ENCODE measurements at places on chromosomes 1 and 21.

DNA sequence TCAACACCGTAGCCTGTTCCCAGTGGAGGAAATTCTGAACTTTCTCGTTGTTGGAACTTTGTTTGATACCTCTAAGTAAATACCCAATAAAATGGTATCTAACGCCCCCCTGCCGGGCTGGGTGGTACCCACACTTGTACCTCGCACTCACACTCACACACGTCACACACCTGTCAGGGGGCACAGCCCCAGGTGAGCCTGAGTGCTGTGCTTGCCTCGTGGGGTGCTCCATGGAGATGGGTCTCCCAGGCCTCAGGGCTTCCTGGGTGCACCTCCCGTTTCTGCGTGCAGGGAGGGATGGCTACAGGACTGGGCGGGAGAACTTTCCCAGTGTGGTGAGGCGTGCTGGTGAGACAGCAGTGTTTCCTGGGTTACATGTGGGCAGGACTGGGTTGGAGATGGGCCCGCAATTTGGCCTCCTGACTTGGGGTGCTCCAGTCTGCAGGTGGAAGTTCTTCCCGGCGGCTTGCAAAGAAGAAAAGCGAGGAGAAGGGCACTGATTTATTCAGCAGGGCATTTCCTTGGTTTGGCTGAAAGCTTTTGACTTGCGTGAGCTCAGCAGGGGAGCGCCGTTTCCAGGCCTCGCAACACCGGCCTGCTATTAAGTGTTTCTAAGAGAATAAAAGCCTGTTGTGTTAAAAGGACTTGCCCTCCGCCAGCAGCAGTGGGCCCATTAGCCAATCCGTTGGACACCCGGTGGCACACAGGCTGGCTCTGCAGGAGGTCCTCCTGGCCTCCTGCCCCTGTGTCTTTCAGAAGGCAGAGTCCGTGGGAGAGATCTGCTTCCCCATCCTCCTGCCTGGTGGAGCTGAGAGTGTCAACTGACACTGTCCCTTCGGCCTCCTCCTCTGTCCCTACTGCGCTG lies 79.7 kb downstream of the KIF26B start:
- DNase-seq, result no peak

DNA sequence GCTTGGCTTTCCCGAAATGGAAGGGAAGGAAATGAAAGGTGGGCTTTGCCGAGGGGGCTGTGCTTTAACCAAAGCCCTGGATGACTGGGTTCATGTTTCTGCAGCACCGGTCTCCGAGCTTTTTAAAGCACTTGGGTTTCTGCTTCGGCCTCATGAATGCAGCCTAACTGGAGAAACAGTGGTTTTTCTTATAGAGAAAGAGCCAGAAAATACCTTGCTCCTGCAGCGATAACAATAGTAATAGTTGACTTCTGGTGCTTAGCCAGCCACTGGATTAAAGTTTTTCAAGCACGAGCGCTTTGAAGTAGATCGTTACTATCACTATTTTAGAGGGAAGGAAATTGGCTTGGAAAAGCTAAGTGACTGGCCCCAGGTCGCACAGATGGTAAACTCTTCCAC lies 500 bp upstream of the DOCK7 start:
- DNase-seq, result no peak

DNA sequence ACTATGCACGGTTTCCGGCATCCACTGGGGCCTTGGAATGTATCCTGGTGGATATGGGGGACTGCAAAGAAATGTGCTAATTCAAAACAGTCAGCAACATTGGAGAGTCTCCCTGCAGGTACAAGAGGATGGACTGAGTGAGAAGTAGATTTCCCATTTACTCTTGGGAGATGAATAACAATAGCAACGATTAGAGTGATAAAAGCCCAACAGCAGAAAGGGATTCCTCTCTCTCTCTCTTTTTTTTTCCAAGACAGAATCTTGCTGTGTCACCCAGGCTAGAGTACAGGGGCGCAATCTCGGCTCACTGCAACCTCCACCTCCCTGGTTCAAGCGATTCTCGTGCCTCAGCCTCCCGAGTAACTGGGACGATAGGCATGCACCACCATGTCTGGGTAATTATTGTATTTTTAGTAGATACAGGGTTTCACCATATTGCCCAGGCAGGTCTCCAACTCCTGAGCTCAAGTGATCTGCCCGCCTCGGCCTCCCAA lies 5.0 kb upstream of the SHCBP1L start:
- no peak for DNase-seq

- DNase-seq, result no peak
These were observed 1.2 kb upstream of the BNIPL start for GRCh38 chr1:151035167-151035566.

DNA sequence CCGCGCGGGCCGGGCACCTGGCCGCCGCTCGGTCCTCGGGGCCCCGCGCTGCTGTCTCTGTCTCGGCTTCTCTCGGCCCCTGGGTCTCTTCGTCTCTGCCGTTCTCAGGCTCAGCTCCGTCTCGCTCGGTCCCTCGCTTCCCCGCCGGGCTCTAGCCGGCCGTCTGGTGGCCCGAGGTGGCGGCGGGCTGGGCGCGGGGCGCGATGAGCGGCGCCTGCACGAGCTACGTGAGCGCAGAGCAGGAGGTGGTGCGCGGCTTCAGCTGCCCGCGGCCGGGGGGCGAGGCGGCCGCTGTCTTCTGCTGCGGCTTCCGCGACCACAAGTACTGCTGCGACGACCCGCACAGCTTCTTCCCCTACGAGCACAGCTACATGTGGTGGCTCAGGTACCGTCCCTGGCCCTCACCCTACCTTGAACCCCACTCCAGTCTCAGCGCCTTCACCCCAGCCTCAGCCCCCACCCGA lies 355 bp downstream of the SHISAL2A start:
- DNase-seq, result peak; percentile 13

DNA sequence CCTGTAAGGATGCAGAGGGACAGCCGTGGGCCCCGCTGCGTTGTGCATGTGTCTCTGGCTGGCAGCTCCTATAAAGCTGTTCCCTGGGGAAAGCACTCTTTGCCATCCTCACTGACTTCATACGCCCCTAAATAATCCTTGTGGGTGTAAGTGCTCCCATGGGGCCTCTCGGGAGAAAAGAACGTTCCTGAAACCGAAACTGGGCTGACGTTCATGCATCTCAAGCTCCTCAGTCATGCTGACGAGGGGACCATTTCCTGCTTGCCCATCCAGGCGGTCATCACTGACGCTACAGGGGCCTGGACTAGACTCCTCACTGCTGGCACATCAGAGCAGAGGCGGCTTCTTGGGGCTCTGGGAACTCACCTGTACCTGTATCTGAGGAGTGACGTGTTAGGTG lies 73.1 kb upstream of the USP24 start:
- no peak for DNase-seq

GRCh38 chr1:172146141-172146850 lies 274.2 kb upstream of the C1orf105 start:
- no peak for DNase-seq

DNA sequence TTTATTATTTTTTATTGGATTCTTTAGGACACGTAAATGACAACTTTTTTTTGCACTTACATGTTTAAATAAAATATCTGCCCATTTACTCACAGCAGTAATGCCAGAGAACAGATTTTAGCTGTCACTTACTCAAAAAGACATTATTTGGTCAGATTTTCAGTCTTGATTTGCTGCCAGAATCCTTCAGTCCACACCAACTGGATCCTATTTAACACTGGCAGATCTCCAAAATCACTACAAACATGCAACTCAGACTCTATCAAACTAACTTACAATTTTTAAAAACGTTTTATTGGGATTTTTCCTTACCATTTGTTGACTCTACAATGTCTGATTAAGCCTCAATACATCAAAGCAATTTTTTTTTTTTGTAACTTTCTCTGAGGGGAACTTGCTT lies 11.1 kb downstream of the ATP6V1G3 start:
- DNase-seq, result no peak
